ENCODE measurements at places on chromosomes 5 and 9.
A peak's percentile ranks its signal among the peaks of the same experiment; 100 is the strongest.

- DNase-seq: peak; percentile 19
Measured at GRCh38 chr5:102681403-102681983, 73.6 kb upstream of the PAM start.

DNA sequence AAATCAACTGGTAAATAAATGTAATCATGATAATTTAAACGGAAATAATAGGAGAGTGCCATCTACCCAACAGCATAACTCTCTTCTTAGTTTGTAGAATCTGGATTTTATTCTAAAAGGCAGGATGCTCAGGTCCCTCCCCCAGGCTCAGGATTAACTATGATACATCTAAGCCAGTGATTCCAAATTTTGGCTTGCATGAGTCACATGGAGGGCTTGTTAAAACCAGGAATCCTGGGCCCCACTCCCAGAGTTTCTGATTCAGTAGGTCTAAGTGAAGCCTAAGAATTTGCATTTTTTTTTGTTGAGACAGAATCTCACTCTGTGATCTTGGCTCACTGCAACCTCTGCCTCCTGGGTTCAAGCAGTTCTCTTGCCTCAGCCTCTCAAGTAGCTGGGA, 62.3 kb upstream of the ZFR start:
- DNase-seq: no peak

DNA sequence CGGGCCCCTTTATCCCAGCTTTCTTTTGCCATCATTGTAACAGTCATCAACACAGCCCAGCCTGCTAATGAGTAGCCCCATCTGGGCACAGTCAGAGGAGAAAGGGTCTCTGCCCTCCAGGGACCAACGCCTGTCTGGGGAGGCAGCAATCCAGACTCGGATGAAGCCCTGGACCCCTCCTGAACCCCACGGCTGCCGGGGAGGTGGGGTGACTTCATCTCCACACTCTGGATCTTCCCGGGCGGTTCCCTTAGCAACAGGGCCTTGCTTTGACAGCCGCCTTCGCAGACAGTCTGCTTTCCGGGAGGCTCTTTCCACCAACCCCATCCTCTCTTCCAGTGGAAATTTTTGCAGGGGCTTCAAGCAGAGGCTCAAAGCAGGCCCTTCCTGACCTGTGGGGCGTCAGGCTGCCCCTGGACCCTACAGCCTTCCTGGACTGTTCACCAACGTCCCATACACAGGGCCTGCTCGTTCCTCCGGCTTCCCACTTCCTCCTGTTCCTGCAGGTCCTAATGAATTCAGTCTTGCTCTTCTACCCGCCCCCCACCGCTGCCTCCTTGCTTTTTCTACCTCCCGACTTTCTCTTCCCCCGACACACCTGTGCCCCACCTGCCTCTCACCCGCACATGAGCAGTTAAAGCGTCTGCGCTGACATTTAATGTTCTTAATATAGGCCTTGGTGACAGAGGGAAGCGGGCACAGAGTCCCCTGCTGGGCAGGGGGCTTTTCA, 161.7 kb upstream of the MVB12B start:
- no peak for DNase-seq

DNA sequence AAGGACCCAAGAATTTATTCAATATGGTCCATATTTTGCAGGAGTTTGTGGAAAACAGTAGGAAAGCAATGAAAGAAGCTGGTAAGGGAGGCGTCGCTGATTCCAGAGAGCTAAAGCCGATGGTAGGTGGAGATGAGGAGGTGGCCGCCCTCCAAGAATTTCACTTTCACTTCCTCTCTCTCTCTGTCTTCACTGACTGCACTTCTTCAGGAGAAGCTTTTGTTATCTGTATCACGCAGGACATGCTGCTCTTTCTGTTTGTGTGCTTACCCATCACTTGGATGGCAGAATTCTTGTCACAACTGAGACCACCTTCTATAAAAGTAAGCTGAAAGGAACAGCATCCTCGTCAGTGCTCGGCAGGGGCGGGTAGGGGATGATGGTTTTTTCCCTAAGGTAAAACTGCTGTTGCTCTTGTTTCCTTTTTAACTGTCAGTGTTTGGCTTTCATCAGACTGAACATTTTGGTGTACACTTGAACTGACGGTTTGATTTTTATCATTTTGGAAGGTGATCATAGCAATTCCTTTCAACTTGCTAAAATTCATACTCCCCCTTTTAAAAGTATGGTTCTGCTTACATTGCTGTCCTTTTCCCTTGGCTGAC, 62.4 kb upstream of the FSD1L start:
- no peak for DNase-seq

DNA sequence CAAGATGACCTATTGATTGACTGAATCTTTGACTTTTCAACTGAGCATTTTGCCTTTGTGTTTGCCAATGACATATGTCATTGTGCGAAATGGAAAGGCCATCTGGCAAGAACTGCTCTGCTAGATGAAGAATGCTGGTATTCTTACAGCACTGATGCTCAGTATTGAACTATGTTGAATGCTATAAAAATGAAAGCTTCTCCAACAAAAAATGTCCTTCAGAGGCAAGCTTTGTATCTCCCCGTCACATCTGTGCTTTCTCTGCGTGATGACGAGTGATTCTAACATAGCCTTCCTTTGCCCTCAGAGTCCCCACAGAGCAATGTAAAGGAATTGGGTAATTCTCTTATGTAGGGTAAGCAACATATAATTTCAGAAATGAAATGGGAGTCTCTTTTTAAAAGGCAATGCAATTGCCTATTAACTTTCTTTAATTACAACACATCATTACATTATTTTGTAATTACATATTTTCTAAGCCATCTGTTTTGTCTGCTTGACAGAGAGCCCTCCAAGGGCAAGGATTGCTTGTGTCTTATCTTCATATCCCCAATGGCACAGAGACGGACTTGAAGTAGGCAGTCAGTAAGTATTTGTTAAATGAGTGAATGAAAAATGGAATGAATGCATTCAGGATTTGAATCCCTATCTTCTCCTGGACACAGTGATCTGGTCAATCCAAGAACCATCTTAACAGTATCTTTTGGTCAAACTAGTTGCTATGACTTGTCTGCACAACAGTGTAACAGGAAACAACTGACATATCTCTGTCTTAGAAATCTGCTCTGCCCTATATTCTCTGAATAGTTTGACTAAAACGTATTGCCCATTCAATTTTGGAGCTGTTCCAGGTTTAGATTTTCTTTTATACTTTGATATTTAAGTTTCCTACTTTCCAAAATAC, 46.1 kb downstream of the ENC1 start:
- no peak for DNase-seq

DNA sequence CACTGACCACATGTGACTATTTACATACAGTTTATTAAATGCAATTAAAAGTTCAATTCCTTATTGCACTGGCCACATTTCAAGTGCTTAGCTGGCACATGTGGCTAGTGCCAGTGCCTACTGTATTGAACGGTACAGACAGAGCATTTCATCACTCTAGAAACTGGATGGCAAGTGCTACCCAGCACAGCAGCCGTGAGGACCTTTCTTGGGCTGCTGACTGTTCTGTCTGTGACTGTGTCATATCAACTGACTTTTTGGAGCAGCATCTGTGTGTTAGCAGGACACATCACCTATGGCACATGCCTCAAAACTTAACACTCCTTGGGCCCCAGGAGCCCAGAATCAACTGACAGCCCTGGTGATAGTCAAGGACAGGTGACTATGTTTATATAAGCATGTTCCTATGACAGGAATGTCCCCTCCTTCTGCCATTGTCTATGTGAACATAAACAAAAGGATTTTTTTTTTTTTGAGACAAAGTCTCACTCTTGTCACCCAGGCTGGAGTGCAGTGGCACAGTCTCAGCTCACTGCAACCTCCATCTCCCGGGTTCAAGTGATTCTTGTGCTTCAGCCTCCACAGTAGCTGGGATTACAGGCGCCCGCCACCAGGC, 8.9 kb downstream of the IRF1 start:
- no peak for DNase-seq

- no peak for DNase-seq
Measured at GRCh38 chr5:158051036-158051435, 192.1 kb upstream of the CLINT1 start.

DNA sequence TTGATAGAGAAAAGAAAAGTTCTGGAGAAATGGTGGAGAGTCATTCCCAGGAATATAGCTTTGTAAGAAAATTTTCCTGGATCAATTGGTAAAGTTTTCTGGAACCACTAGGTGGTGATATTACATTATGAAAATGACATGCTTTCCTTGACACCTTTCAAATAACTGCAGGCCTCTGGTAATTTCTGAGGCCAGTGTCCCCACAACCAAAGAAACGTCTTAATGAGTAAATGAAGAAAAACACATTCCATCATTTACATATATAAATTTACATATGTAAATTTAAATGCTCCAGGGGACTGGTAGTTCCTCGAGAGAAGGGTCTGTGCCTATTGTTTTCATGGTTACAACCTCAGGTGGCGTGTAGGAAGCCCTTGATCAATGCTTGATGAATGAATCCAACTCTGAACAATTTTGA, 17.2 kb upstream of the RGS3 start:
- no peak for DNase-seq

DNA sequence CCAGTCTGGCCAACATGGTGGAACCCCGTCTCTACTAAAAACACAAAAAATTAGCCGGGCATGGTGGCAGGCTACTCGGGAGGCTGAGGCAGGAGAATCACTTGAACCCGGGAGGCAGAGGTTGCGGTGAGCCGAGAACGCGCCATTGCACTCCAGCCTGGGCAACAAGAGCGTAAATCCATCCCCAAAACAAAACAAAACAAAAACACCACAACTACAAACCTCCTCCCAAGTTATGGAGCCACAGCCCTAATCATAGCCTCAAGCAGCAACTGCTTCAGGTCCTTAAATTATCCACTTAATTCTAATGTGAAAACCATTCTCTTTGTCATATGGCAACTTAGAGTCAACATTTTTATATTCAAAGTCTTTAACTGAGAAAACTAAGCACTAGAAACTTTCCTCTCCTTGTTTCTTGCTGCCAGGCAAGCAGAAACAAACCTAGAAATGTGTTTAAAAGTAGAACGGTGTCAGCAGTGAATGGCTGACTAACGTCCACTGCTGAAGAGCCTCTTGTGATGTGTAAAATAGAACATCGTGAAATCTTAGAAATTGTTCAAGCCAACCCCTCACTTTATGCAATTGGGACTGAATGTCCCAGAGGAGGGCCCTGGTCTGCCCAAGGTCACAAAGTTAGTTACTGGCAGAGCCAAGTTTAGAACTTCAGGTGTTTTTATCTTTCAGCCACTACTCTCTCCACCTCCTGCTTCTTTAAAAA, 5.7 kb downstream of the TMEM245 start:
- DNase-seq: no peak

- no peak for DNase-seq
Measured at GRCh38 chr9:134602547-134603362, 38.8 kb upstream of the COL5A1 start.

GRCh38 chr5:38259809-38260160, 1.4 kb downstream of the EGFLAM start:
- no peak for DNase-seq

DNA sequence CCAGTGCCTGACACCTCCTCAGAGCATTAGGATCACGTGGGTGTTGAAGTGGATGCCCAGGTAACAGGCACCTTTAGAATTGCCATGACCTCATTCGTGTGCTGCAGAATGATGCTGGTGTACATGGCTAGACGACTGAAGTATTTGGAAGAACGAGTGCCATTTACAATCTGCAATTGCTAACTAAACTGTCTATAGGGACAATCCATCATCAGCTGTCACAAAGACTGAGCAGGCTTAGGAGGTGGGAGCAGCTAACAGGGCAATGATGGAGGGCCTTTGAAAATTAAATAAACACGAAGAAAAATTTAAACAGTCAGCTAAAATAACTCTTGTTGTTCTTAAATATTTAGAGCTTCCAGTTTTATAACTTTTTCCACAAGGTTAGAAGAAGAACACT, 375.8 kb downstream of the GADD45G start:
- DNase-seq: no peak

DNA sequence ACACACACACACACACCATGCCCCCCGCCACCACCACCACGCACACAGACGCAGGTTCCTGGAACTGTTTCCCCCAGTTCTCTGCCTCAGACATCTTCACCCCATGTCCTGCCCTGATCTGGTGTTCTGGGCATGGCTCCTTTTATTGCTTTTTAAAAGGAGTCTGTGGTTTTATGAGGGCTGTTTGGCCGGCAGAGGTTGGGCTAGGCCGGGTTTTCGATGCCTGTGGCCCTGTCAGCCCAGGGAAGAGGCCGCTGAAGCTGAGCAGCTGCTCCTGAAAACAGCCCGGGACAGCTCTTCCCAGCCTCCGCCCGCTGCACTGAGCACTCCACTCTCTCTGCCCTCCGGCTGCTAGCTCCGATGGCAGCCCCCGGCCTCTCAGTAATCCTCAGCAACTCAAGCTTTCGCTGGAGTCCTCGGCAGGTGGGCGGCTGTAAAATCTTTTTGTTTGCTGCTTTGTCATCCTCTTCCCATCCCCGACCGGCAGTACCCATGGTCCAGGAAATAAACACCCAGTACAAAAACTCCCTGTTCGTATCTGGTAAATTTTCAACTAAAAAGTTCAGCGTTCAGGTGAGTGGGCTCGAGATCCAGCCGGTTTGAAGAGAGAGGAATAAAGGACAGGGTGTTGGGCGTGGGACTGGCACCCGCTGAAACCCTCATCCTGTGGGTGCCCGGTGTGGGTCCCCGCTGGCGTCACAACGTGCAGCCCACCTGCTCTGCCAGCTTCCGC, 103.0 kb upstream of the ERCC6L2 start:
- no peak for DNase-seq

DNA sequence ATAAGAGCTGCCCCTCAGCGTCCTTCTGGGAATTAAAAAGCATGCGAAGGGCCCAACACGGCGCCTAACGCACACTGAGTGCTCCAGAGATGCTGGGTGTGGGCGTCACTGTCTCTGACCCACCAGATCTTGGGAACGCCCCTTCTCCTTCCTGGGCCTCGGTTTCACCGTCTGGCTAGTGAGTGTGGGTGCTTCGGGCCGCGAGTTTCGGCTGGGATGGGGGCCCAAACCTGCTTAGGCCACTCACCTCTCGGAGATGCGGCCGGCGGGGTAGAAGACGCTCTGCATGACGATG, 3.7 kb downstream of the PIP5KL1 start:
- DNase-seq: no peak

DNA sequence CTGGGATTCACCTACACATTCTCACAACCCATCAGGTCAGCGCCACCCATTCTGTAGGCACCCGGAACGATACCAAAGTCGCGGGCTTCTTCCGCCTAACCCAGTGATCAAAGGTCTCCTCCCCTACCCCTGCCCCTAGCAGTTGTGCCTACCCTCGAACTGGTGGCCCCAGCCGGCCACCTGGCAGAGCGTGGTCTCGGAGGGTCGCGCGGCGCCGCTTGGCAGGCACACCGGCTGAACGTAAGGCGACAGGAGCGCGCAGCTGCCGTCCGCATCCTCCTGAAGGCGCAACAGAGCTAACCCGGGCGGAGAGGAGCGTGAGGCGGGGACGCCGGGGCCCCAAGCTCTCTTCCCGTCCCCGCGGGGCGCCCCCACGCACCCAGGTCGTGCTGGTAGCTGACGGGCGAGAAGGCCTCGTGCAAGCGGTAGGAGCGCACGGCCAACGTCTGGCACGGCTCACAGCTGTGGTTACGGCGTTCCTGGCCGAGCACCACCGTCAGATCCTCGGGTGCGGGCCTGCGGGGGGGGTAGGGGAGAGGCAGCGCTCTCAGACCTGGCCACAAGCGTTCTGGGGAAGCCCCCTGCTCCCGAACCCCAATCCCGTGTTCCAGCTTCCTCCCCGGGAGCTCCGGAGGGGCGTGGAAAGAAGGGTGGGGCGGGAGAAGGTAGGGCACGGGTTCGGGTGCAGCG, 2.8 kb upstream of the PFN3 start:
- DNase-seq: peak; percentile 52

- no peak for DNase-seq
Measured at GRCh38 chr9:124795881-124796431, 19.0 kb downstream of the OLFML2A start.
